ENCODE measurements at places on chromosomes 11 and 22. TPM values are rescaled to one million over a fixed set of nuclear protein-coding genes. Genes with fewer than 3 reads are reported as not detected.

The FBXO7 gene
- total RNA-seq: 400 TPM

The GUCY1A2 gene
- 0.34 TPM for total RNA-seq

The ADAMTS15 gene
- total RNA-seq: not detected

The PRDX5 gene
- total RNA-seq: 206 TPM

The WNT11 gene
- 0.08 TPM for total RNA-seq

The LMO2 gene
- not detected for total RNA-seq

The DCUN1D5 gene
- 64.4 TPM for total RNA-seq

The BAIAP2L2 gene
- total RNA-seq: 49.1 TPM

The SC5D gene
- total RNA-seq: 40.4 TPM

The TTC17 gene
- 80.7 TPM for total RNA-seq

The CD3D gene
- total RNA-seq: not detected

The NLRP10 gene
- not detected for total RNA-seq

The NEFH gene
- 0.92 TPM for total RNA-seq

The OR8G1 gene
- total RNA-seq: not detected

The TPBGL gene
- 2.7 TPM for total RNA-seq

DNA sequence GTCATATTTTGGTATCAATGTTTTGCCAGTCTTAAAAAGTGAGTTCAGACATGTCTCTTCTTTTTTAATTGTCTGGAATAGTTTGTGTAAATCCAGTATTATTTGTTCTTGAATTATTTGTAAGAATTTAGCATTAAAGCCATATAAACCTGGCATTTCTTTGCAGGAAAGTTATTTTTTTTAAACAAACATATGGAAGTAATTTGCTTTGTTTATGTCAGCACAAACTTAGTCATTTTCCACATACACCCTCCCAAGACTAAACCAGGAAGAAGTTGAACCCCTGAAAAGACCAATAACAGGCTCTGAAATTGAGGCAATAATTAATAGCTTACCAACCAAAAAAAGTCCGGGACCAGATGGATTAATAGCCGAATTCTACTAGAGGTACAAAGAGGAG lies 9.1 kb upstream of the CCDC81 start:
- DNase-seq: no peak

- DNase-seq: no peak
Measured at GRCh38 chr11:96113193-96113681, 189.3 kb upstream of the MTMR2 start.

DNA sequence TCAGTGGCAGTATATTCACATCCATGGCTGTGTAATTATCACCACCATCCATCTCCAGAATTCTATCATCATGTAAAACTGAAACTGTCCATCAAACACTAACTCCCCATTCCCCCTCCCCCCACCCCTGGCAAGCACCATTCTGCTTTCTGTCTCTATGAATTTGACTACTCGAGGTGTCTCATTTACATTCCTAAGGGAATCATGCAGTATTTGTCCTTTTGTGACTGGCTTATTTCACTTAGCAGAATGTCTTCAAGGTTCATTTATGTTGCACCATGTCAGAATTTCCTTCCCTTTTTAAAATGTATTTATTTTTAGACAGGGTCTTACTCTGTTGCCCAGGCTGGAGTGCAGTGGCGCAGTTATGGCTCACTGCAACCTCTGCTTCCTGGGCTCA lies 20.3 kb downstream of the DERL3 start:
- DNase-seq: no peak

- DNase-seq: peak; percentile 56
Measured at GRCh38 chr11:729492-730074, 17.7 kb upstream of the TALDO1 start.

DNA sequence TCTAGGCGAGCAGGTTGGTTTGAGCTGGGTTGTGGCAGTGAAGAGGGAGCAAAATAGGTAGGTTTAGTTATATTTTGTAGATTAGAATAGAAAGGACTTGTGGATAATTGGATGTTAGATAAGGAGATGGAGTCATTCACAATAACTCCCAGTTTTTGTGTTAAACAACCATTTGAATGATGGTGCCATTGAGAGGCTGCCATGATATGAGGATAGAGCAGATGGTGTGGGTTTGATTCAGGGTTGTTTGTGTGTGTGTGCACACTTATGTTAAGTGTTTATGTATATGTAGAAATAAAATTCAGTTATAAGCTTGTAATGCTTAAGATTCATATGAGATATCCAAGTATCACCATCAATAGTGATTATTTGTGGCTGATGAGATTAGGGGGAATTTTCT lies 166.6 kb downstream of the NXPE2 start:
- DNase-seq: no peak

- no peak for DNase-seq
Measured at GRCh38 chr11:75298191-75298975, 53.1 kb downstream of the ARRB1 start.

GRCh38 chr11:2301631-2302305 lies at the start of the genes C11orf21 and TSPAN32:
C11orf21 (minus strand) TSS chr11:2301918; CDS start chr11:2301808, 110 bp downstream.
TSPAN32 (plus strand) TSS chr11:2302013; CDS start chr11:2302150, 137 bp downstream.
- no peak for DNase-seq

DNA sequence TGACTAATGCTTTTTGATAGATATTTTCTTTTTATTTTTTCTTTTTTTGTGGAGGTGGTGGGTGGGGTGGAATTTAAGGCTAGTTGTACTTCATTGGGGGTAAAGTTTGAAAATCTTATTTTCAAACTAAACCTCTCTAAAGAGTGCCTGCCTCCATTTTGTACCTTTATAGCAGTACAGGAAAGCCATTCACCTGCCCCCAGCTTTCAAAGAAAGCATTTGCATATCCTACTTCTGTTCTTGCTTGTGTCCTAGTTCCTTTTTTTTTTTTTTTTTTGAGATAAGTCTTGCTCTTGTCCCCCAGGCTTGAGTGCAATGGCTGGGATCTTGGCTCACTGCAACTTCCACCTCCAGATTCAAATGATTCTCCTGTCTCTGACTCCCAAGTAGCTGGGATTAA lies 766.2 kb upstream of the LRRC4C start:
- no peak for DNase-seq

- no peak for DNase-seq
Measured at GRCh38 chr11:133887692-133888332, 42.5 kb upstream of the SPATA19 start.

DNA sequence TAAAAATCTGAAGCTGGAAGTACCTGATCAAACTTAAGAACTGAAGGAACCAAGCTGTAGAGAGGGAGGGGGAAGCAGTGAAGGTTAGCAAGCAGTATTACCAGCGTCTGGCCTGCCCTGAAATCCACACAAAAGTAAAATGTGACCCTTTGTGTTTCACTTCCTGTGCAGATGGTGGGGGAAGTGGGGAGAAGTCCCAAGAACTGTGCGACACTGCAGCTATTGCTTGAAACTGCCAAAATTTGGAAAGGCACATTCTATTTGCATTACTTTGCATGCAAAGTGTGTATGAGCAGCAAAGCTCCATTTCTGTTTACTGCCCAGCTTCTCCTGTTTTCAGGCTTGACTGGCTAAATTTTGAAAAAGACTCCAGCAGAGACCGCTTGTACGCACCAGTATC lies 72.1 kb upstream of the BMAL1 start:
- DNase-seq: no peak

DNA sequence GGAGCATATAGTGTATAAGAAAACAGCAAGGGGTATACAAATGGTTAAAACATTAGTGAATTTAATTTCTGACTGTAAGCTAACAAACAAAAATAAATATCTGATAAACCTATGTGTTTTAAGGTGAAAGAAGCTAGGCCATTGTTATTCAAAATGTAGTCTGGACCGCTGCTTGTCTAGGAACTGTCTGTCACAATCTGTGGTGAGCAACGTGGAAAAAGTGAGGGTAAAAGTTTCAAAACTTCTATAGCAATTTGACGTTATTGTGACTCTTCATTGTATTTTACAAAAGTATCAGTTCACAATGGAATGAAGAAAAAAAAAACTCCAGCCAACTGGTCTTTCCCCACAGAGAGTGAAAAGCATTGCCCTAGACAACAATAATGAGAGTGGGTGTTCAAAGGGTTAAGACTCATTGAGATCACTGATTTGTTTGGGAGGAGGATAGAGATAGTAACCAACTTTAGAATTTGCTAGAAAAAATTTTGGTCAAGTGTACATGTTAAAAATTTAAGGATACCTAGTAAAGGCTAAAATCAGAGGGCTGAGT lies 79.1 kb downstream of the UVRAG start:
- DNase-seq: no peak

DNA sequence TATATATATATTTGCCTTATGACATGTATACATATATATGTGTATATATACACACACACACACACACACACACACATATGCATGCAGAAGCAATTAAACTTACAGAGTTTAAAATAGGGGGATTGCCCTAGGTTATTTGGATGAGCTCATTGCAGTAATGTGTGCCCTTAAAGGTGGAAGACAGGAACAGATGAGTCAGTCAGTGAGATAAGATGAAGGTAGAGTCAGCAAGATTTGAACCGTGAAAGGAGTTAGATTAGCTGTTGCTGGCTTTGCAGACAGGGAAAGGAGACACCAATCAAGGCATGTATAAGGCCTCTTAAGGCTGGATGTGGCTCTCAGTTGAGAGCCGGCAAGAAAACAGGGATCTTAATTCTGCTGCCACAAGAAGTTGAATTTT lies 902.4 kb upstream of the RAG2 start:
- no peak for DNase-seq

DNA sequence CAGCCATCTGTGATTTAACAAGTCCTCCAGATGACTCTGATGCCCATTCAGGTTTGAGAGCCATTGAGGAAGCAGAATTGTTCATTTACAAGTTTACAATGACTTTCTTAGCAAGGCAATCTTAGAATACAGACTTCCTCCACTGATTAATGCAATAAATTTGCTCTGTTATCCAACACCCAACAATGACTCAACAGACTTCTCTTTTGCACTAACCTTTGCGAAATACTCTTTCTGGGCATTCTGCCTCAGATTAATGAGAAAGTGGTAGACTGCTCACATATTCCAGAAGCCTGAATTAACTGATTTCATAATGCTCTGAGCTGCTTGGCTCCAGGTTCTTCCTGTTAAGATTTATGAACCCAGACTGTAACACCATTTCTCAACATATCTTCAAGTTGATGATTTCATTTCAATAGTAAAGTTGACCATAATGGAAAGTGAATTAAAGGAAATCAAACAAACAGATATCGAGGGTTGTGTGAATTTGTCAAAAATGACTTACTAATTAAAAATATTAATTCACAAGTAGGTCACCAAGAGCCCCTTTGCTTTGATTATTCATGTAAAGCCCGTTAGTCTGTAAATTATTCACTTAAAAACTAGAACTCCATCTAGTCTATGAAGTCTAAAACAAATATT lies 70.5 kb upstream of the BLID start:
- DNase-seq: no peak

DNA sequence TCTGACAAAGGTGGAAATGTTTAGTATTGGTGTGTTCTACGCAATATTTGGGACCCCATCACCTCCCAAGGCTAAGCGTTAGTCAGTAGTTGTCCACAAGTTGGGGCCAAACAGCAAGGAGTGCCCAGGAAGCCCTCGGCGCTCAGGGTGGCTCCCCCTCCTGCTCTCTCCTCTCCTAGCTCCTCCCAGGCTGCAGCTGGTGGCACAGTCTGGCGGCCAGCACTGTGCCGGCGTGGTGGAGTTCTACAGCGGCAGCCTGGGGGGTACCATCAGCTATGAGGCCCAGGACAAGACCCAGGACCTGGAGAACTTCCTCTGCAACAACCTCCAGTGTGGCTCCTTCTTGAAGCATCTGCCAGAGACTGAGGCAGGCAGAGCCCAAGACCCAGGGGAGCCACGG lies 16.8 kb downstream of the CD5 start:
- DNase-seq: no peak

DNA sequence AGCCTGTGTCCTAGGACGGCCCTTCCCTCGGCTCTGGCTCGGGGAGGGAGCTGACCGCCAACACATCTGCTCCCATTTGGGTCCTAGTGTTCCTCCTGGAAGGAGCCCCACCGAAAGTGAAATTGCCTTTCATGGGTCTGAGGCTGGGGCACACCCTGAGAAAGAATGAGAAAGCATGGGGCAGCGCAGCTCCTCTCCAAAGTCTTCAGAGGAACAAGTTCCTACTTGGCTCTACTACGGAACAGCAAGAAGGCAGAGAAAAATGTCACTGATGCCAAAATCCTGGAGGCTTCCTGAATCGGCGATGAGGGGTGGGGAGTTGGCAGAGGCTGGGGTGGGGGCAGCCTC lies 41.5 kb upstream of the MYEOV start:
- no peak for DNase-seq

GRCh38 chr11:128607819-128608218 lies 20.5 kb upstream of the ETS1 start:
- DNase-seq: no peak

GRCh38 chr11:113178381-113179070 lies 135.9 kb upstream of the TTC12 start:
- DNase-seq: no peak

GRCh38 chr11:34819740-34820482 lies 96.3 kb downstream of the APIP start:
- DNase-seq: no peak

DNA sequence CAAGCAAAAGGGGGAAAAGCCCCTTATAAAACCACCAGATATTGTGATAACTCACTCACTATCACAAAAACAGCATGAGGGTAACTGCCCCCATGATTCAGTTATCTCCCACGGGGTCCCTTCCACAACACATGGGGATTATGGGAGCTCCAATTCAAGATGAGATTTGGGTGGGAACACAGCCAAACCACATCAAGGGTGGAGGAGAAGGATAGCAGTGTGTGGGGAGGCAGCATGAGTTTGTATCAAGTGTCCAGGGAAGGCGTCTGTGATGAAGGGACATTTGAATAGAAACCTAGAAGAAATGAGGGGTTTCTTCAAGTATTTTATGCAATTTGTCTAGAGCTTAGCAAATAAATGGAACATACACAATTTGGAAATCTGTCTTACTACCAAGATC lies 98.2 kb downstream of the SLC1A2 start:
- no peak for DNase-seq

DNA sequence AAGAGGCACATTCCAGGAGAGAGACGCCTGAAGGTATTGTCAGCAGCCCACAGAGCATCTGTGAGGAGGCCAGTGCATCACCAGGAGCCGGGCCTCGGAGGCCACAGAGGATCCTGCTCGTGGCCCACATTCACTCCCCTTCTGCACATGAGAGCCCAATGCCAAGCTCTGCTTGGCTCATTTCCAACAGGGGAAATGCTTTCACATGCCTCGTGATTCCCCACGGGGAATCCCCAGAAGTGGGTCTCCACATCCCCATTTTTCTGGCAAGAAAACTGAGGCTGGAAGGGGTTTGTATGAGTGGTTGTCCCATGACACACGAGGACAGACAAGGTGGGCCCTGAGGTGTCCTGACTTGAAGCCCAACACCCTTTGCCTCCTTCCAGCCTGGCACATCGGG lies 34.4 kb downstream of the TP53I11 start:
- no peak for DNase-seq

- DNase-seq: peak; percentile 93
Measured at GRCh38 chr11:75328426-75329277, 22.8 kb downstream of the ARRB1 start.

- DNase-seq: peak; percentile 8
Measured at GRCh38 chr11:129814244-129815014, 1.2 kb upstream of the TMEM45B start.

GRCh38 chr11:63682066-63683021 lies 1.0 kb downstream of the RTN3 start:
- DNase-seq: peak; percentile 19

- no peak for DNase-seq
Measured at GRCh38 chr11:8281266-8281665, 17.6 kb upstream of the LMO1 start.

GRCh38 chr11:44989831-44990566 lies 39.3 kb upstream of the TP53I11 start:
- DNase-seq: no peak

- no peak for DNase-seq
Measured at GRCh38 chr22:39577366-39577765, 6.8 kb downstream of the CACNA1I start.

GRCh38 chr11:45755281-45755859 lies 49.6 kb upstream of the SLC35C1 start:
- no peak for DNase-seq

- no peak for DNase-seq
Measured at GRCh38 chr11:79501707-79502106, 60.9 kb upstream of the TENM4 start.
